Breast epithelium (tissue), 4 donors: ENCODE measurements at places on chromosomes 4 and X. TPM values are rescaled to one million over a fixed set of nuclear protein-coding genes. Genes with fewer than 3 reads are reported as not detected.

GRCh38 chr4:128916832-128917231 lies 107.3 kb downstream of the JADE1 start:
- DNase-seq, result no peak

- DNase-seq, result no peak
Observed at GRCh38 chr4:144681806-144682205, 35.9 kb downstream of the HHIP start.

GRCh38 chr4:167606551-167606950 lies 372.3 kb upstream of the SPOCK3 start:
- DNase-seq, result no peak

GRCh38 chrX:30504309-30504708 lies 73.3 kb downstream of the TASL start:
- DNase-seq, result no peak

DNA sequence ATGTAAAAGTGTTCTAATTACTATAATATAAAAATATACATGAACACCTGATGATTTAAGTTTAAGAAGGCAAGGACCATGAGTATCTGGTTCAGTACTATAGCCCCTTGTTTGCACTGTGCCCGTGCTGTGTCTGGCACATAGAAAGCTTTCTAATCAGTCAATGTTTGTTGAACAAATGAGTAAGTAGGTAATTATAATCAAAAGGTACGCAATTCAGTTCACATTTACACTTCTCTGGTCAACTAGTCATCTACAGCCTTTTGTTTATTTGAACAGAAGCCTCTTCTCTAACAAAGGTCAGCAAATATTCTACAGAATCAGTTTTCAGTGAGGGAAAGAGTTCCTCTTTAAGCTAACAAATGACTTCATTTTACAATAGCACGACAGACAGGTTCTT lies 523.3 kb downstream of the SMARCA1 start:
- no peak for DNase-seq

DNA sequence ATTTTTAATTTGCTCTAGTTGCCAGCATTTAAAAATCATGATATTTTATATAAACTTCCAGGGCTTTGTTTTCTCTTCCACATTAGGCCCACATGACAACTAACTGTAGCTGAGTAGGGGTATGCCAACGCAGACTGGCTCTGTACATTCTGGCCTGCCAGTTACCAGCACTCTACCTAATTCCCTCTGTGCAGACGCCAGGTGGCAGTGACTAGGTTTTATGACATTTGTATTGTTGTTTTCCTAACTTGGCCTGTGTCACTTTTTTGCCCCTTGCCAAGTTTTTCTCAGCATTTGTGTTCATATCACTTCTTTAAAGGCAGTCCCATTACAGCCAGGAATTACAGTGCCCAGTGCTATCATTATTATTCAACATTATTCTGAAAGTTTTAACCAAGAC lies 347.5 kb downstream of the NKX6-1 start:
- DNase-seq, result no peak

- DNase-seq, result no peak
Observed at GRCh38 chrX:110252711-110253110, 65.2 kb downstream of the AMMECR1 start.

DNA sequence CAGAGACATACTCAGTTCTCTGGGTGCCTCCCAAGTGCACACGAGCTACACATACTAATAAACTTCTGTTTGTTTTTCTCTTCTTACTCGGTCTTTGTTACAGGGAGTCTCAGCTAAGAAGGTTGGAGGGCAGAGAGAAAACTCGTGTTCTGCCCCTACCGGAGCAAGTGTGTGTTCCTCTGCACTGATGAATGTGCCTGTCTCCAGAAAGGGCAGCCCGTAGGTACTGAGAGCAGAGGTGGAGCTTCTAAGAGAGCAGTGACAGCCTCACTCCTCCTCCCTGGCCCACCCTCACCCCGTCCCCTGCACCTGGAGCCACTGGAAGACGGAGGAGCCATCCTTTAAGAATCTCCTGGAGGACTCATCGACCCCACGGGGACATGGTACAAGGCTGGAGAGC lies 67.6 kb downstream of the MTNR1A start:
- DNase-seq, result no peak

DNA sequence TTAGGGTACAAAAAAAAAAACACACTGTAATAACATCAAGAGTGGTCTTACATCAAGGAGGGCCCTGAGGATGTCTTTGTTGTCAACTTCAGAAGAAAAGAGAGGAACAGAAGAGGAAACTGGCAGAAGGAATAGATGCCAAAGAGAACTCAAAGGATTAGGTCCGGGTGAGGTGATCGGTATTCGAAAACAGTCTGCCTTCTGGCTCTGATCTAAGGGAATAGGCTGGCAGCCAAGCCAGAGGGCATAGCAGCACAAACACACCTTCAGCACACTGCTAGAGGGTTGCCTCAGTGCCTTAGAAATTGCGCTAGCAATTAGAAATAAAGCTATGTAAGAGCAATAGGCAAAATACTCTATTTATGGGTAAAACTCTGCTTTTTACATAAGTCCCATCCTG lies 91.4 kb upstream of the TTC29 start:
- no peak for DNase-seq

DNA sequence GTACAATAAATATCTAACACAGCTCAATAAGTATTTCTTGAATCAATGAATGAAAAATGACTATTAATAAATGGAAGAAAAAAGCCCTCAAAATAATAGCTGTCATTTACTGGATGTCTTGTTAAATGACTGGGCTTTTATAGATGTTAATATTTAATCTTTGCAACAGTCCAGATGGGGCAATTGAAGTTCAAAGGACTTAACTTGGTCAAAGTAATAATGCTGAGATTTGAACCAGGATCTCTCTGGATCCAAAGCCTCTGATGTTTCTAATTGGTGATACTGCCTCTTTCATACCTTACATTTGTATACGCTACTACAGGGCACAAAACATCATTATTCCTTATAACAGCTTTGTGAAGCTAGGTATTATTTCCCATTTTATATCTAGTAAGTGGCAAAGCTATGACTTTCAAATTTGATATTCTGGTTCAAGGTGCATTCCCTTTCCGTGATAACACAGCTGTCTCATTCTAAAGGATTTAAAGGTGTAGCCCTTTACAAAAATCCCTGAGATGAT lies 72.6 kb downstream of the DCK start:
- DNase-seq, result no peak

GRCh38 chr4:73918058-73918457 lies 48.9 kb downstream of the CXCL1 start:
- DNase-seq, result no peak

- no peak for DNase-seq
Observed at GRCh38 chr4:105710012-105710600, 1.5 kb downstream of the GSTCD start.

DNA sequence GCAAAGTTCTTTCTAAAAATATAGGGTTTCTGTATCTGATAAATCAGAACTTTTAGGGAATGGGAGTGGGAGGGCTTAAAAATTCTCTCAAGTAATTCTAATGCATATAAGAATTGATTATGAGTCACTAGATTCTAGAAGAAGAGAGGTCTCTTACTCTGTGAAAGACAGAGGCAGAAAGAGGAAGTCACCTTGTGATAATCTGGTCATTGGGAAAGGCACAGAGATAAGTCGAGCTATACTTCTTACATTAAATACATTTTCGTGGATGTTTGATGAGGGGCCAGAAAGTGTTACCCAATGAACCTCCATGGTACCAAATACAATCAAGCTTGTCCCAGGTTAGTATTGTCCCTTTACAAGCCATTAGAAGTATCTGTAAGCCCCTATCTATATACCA lies 134.4 kb downstream of the MAD2L1 start:
- no peak for DNase-seq

DNA sequence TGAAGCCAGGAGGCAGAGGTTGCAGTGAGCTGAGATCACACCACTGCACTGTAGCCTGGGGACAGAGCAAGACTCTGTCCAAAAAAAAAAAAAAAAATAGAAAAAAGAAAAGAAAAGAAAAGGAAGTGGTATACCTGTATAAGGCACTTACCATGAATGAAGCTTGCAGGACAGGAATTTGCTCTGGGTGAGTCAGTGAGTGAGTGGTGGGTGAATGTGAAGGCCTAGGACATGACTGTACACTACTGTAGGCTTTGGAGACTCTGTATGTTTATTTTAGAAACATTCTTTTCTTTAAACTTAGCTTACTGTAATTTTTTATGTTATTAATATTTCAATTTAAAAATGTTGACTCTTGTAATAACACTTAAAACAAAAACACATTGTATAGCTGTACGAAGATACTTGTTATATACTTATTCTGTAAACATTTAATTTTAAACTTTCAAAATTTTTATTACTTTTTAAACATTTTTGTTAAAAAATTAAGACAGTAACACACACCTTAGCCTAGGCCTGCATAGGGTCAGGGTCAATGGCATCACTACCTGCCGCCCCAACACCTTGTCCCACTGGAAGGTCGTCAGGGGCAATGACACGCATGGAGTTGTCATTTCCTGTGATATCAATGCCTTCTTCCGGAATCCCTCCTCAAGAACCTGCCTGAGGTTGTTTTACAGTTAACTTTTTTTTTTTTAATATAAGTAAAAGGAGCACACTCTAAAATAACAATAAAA lies 78.7 kb downstream of the CLNK start:
- no peak for DNase-seq

DNA sequence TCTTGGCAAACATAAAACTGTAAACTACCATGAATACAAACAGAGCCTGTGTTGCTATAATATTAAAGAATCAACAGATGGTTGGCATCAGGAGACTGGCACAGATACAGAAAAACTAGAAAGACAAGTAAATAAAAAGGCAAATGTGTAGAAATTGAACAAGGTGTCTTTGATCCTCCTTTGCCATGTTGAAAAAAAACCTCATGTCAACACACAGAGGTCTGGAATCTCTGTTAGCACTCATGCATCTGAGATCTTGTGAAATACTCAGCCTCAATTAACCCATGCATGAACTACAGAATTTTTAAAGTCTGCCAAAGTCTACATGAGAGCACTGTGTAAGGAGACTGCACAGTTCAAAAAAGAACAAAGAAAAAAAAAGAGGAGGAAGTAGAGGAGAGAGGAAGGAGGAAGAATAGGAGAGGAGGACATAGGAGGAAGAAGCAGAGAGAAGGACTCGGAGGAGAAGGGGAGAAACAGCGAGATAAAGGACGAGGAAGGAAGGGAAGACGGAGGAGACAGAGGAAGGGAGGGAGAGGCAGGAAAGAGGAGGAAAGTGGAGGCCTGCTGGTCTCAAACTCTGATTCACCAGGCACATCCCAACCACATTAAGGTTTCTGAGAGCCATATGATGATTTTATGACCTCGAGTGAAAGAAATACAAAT lies 52.8 kb downstream of the PRDM5 start:
- no peak for DNase-seq

GRCh38 chr4:17336524-17336961 lies 175.3 kb downstream of the QDPR start:
- no peak for DNase-seq

DNA sequence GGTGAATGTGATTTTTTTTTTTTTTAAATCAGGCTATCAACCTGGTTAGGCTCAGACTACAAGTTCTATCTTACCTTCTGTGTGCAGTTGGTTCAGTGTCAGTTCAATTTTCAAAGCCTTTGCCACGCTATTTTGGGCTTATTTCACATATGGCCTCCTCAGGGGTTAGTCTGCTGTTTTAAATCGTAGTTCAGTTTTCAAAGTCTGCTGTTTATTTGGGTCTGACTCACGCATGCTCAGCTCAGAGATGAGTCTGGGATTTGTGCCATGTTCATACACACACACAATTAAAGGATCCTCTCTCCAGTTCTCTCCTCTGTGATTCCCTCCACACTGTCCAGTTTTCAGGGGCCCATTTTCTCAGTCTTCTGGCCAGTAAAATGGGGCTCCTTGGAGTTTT lies 32.3 kb upstream of the ZFX start:
- DNase-seq, result no peak

DNA sequence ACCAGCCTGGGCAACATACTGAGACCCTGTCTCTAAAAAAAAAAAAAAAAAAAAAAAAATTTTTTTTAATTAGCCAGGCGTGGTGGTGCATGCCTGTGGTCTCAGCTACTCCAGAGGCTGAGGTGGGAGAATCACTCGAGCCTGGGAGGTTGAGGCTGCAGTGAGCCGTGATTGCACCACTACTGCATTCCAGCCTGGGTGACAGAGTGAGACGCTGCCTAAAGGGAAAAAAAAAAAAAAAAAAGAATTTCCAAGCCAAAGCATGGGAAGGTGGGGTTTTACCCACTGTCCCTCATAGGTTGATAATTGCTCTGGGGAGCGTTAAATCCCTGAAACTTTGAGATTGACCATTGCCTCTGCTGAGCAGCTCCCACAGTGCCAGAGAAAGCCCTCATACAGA lies 427.5 kb downstream of the BCOR start:
- no peak for DNase-seq

LAP3 gene
- 72.4 TPM for total RNA-seq

CCSER1 gene
- total RNA-seq, result 55.7 TPM

FAT4 gene
- 10.7 TPM for total RNA-seq

DCX gene
- not detected for total RNA-seq

CRMP1 gene
- 1.6 TPM for total RNA-seq

ZNF157 gene
- not detected for total RNA-seq

SHROOM3 gene
- total RNA-seq, result 100 TPM

MID1 gene
- total RNA-seq, result 6.9 TPM

LNX1 gene
- 19.7 TPM for total RNA-seq

PABPC1L2A gene
- total RNA-seq, result not detected
